Left cardiac atrium (tissue), 4 donors: ENCODE measurements at places on chromosomes 4 and X.
A peak's percentile ranks its signal among the peaks of the same experiment; 100 is the strongest.

DNA sequence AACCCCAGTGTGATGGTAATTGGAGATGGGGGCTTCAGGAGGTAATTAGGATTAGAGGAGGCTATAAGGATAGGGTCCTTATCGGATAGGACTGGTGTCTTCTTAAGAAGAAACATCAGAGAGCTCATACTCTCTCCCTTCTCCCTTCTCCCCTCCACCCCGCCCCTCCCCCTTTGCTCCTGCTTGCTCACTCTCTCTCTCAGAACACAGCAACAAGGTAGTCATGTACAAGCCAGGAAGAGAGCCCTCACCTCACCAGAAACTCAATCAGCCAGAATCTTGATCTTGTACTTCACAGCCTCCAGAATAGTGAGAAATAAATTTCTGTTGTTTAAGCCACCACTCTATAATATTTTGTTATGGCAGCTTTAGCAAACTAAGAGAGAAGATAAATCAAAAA, 4.5 kb downstream of the DDX60L start:
- no peak for DNase-seq

DNA sequence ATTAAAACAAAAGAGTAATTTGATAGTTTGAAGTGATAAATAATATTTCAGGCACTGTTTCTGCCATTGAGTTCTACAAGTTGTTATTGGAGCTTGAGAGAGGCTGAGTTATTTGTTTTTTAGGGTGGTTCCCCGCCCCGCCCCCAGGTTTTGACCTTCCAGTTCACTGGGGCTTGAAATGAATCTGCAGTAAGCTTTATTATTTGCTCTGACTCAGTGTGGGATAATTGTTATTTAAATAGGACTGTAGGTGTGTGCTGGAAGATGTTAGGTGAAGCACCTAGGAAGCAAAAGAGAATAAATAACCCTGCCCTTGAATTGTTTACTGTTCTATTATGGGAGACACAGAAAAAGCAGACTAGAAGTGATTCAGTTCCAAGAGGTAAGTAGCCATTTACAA, 81.2 kb upstream of the KCNIP4 start:
- no peak for DNase-seq

- DNase-seq: no peak
Observed at GRCh38 chrX:70088751-70089150, 26.5 kb downstream of the OTUD6A start.

DNA sequence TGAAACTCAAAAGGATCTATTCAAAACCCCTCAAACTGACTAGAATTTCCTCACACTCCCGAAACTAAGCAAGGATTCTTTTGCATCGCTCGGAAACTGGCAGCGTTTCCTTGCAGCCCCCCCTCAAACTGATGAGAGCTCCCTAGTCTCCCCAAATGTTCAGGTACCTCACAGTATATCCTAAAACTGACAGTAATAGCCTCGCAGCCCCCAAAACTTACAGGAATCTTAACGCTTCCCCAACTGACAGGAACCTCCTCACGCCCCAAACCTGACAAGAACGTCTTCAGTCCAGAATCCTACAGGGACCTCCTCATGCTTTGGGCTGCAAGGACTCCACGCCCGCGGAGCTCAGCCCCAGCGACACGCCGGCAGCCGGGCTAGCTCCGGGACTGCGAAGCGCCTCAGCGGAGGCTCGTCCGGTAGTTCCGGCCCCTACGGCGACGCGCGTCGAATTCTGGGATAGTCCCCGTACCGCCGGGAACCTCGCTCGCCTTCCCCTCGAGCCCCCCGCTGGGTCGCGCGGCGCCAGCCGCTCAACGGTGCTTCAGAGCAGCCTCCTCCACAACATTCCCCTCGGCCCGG, 640 bp downstream of the PHF8 start:
- DNase-seq: peak; percentile 49

GRCh38 chrX:119870626-119871131, 854 bp downstream of the RNF113A start:
- DNase-seq: peak; percentile 28

DNA sequence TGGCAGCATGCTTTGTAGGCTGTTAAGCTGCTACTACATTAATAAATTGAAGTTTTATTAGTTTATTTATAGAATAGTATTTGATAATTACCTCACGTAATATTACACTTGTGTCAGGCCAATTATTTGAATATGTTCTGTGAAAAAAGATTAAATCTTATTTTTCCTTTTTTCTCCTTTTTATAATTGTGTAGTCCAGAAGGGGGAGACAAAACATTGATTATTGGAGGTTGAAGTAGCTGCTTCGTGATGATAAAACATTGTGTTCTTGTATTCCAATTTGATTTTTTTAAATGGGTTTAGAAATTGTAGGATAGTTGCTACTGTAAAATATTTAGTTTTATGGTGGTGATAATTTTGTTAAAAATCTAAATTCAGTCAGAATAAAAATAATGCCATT, 85.7 kb downstream of the DIAPH2 start:
- DNase-seq: no peak

DNA sequence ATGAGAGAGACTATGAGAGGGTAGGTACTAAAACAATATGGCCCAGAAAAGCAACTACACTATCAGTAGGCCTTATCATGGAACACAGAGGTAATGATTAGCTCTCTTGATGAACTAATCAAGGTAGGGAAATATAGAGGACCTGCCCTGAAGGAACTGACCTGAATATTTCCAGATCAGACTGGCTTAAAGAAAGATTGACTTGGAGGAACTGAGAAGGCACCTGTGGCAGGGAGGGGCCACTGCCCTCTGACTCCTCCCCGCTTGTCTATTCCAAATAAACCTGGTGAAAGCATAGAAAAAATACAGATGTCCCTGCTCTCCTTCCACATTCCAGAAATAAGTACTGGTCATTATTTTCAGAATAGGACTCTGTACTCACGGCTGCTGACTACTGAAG, 5.5 kb downstream of the RPS6KA6 start:
- DNase-seq: no peak

DNA sequence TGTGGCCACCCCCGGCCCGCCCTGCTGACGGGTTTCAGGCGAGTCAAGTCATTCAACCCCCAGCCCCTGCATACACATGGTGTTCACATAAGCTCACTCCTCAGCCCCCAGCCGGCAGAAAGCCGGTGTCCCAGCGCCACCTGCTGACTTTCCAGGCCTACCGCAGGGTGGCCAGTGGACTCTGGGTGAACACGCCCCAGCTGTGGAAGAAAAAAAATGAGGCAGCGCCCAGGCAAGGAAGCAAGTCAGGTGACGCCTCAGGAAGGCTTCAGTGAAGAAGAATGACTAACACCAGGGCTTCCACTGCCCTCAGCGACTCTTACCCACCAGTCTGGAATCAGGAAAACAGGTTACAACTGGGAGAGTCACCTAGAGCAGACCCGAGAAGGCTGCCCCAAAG, 15.8 kb downstream of the BCAP31 start:
- DNase-seq: peak; percentile 69
